ENCODE measurements at places on chromosomes 7 and 10. TPM values are rescaled to one million over a fixed set of nuclear protein-coding genes. Genes with fewer than 3 reads are reported as not detected.

The FOXP2 gene
- 10.9 TPM for total RNA-seq

The FANK1 gene
- 1.3 TPM for total RNA-seq

The UTF1 gene
- total RNA-seq, result not detected

The ZFAND2A gene
- 10.6 TPM for total RNA-seq

The AKR1D1 gene
- total RNA-seq, result not detected

The GPR15LG gene
- not detected for total RNA-seq

The SLC13A4 gene
- 1.2 TPM for total RNA-seq

The TRIL gene
- 0.58 TPM for total RNA-seq

The VAX1 gene
- total RNA-seq, result not detected

The DBF4 gene
- 36.5 TPM for total RNA-seq

The LBX1 gene
- not detected for total RNA-seq

The HABP2 gene
- total RNA-seq, result not detected

The TRPV5 gene
- not detected for total RNA-seq

The GDF2 gene
- not detected for total RNA-seq

The ADRB1 gene
- under 0.01 TPM for total RNA-seq

The FGFBP3 gene
- 0.50 TPM for total RNA-seq

The CYP2W1 gene
- not detected for total RNA-seq

The TLL2 gene
- total RNA-seq, result under 0.01 TPM

Data from smooth muscle cell of trachea (primary cell).